ENCODE measurements at places on chromosomes 7 and 10.

DNA sequence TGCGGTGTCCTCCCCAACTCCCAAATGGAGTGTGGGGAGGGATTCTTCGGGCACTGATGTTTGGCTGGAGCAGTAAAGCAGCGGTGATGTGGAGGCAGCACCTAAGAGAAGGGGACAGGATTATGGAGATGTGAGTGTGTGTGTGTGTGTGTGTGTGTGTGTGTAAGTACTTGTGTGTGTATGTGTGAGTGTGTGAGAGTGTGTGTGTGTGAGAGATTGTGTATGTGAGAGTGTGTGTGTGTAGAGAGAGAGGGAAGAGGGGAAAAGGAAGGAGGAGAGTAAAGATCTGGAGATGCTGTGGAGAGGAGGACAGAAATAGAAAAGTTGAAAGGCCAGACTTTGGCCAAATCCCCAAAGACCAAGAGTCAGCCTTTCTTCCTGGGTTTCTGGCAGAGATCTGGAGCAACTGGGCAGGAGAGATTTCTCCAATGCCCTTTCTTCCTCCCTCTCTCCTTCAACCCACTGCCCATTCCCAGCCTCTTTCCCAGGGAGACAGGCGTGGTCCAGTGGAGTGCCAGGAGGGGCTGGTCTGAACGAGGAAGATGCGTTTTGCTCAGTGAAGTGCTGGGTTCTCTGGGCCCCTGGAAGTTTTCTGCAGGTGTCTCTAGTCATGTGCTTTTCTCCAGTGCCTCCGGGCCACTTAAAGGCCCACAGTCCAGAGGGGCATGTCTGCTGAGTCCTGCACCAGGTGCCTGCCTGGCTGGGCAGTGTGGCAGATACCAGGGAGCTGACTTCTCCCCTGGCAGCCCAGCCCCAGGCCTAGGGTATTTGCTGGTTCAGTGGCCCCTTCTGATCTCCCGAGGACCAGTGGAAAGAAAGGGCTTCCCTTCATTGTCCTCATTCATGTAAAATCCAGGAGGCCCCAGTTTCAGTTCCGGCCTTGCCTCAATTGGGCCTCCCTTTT is 60.5 kb downstream of the HK1 start:
- no peak for DNase-seq

DNA sequence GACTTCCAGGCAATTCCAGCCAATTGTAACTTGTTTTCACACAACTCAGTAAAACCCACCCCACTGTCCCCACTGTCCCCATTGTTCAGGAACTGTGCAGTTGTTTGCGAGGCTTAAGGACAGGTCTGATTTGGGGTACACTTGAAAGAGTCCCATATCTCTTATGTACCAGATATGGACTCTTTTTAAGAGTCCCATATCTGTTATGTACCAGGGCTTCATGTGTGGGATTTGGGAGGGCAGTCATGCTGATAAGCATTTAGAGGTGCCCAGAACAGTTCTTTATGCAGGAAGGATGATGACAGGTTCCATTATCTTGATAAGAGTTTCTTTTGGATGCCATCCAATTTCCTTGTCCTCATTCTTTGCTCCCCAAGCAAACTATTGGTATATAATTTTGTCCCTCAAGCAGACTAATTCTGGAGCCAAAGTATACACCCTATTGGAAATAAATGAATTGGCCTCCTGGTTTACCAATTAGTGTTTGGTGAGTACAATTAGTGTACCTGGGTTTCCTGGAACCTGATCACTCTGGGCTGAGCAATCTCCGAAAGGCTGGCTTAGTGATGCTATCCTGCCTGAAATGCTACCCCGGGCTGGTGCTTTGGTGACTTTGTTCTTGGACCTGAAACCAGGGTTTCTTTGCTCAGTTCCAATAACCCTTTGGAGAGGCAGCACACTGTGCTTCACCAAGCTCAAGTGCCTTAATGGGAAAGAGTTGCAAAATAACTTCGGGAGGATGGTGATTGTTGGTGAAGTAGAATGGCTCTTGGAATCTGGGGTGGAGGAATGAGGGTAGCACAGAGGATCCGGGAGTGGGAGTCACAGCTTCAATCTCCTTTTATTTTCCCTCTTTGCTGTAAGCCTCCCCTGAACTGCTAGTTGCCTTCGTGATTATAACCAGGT is 6.2 kb upstream of the DMBT1 start:
- no peak for DNase-seq

- DNase-seq, result no peak
Measured at GRCh38 chr10:13712837-13713581, 126.2 kb downstream of the PRPF18 start.

- no peak for DNase-seq
Measured at GRCh38 chr10:111999915-112000302, 183.7 kb downstream of the GPAM start.

GRCh38 chr7:108659261-108659660 is 89.6 kb downstream of the DNAJB9 start:
- no peak for DNase-seq

- DNase-seq, result no peak
Measured at GRCh38 chr7:100367251-100367620, 6.1 kb upstream of the PILRA start.

DNA sequence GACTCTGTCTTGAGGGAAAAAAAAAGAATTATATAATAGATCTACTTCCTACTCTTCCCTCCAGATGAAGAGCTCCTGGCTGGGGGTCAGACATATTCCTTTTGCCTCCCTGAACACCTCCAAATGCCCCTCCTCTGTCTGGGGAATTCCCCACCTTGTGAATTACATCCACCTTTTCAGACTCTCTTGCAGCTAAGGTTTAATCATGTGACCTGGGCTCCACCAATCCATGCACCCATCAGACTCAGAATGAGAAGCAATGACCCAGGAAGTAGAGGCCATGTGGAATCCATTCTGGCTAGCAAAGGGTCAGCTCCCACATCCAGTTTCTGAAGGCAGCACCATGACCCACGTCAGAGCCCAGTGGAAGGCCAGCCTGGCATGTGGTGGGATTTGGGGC is 93.6 kb upstream of the CUX1 start:
- DNase-seq, result no peak

DNA sequence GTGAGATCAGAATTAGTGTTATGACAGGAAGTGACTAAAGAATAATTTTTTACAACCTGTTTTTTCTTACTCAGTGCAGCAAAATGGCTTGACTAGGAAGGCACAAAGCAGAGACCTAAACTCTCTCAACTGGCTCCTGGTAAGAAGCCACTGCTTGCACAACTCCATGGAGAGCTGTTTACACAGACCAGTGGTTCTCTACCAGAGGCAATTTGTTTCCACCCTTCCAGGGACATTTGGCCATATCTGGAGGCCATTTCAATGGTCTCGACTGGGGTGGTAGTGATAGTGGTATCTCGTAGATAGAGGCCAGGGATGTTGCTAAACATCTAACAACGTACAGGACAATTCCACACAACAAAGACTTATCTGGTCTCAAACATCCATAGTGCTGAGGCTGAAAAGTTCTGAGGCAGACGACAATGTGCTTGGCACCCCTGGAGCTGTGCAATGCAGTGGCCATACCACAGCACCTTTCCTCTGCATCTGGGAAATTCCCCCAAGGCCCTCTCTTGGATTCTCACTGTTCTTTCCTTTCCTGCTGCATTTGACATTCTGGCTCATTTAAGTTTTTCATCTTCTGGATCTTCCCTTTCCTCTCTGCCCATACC is 105.4 kb upstream of the LAMB4 start:
- no peak for DNase-seq

DNA sequence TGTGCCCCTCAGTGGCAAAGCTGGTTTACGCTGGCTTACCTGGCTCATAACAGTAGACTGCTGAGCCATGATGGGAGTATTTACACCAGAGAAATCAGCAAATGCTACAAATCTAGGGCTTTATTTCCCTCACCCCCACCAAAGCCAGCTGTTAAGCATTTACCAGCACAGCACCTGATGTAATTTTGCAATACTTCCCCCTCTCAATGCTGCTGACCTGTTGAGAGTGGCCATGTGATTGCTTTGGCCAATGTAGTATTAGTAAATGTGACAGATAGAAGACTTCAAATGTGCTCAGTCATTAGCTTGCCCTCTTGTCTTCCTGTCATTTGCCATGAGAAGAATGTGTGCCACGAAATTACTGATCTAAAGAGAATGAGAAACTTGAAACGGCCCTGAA is 46.6 kb downstream of the HERPUD2 start:
- no peak for DNase-seq

- DNase-seq, result no peak
Measured at GRCh38 chr7:69599955-69600709, 1.9 kb downstream of the AUTS2 start.

DNA sequence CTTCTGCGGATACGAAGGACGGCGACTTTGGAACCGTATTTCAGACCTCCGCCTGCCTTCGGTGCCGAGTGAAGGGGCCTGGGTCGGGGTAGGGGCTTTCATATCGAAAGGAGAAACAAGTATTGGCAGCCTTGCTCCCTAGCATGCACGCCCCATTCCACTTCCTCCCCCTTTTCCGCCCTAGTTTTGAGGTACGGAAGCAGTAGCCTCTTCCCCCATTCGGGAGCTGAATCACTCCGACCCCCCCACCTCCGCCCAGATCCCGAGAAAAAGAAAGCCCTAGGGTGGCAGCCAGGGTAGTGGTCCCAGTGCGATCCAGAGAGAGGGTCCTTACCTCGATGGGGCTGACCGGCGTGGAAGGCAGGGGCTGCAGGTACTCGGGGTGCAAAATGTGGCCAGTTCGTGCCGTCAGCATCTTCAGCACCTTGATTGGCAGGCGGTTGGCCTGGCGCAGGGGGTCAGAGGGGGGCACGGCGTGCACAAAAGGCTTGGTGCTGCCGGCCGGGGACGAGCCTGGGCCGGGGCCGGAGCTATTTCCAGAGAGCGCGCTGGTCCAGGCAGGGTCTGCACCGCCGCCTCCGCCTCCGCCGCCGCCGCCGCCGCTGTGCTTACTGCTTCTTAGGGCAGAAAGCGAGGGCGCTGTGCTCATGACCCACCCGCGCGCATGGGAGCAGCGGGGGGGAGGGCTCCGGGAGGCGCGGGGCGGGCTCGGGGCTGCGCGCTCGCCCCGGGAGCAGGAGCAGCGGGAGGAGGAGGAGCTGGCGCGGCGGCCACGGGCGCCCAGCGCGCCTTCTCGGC is 594 bp downstream of the ZNF503 start:
- no peak for DNase-seq

GRCh38 chr10:33643042-33643441 is 308.6 kb upstream of the NRP1 start:
- no peak for DNase-seq

DNA sequence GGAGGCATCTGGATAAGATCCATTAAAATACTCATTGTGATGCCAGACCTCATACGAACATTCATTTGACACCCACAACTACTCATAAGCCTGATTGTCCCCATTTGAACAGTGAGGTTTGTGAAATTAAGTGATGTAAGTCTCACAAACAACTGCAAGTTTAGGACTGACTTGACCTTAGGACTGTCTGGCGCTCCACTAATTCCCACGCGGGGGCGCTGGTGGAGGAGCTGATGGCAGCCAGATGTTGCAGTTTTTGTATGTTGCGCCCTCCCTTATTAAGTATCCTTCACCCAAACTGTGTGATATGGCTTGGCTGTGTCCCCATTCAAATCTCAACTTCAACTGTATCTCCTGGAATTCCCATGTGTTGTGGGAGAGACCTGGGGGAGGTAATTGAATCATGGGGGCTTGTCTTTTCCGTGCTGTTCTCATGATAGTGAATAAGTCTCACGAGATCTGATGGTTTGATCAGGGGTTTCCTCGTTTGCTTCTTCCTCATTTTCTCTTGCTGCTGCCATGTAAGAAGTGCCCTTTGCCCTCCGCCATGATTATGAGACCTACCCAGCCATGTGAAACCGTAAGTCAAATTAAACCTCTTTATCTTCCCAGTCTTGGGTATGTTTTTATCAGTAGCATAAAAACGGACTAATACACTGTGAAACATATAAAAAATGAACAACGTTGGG is 20.3 kb upstream of the TIAL1 start:
- DNase-seq, result no peak

DNA sequence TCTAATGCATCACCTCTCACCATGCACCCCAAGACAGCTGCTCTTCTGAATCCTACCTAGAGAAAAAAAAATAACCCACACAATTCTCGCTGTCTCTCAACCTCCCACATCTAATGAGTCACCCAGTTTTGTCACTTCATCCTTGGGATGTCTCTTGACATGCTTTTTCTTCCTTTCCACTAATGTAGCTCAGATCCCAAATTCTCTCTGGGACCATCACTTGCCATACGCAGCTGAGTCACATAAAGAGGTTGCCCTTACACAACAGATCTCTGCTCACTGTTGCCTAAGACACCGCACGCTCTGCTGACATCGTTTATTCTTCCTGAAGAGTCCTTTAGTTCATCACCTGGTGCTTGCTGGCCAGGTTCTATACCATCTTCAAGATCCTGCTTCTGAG is 606.0 kb upstream of the GALNT17 start:
- no peak for DNase-seq

DNA sequence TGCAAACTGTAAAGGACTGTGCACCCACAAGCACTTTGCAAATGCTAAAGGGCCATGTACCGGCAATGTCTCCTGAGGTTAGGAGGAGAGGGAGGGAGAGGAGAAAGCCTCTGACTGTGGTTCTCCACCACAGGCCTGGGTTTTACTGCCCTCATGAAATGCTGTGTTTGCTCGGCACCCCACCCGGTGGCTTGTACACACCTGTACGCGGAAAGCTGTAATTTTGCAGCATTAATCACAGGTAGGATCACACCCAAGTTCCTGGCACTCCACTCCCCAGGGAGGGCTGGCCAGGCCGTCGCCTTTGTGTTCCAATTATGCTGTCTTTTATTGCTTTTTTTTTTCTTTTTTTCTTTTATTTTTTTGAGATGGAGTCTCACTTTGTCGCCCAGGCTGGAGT is 78.5 kb upstream of the MYL10 start:
- DNase-seq, result no peak

GRCh38 chr10:34922138-34922537 is 107.0 kb upstream of the PARD3 start:
- no peak for DNase-seq

DNA sequence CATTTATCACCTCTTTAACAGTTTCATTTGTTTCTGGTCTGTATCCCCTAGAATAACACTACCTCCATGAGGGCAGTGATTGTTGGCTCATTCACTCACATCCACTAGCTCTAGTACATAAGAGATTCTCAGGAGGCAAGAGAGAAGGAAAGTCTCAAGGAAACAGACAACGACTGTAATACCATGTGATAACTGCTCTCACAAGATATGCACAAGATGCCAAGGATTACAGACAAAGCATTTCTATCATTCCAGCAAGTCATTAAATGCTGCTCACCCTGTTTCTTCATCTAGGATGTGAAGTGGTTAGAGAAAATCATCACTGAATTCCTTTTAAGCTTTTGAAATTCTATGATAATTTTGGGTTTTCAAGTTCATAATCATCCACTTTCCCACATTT is 115.3 kb downstream of the HIBADH start:
- no peak for DNase-seq

GRCh38 chr10:68796605-68797004 is 30.7 kb upstream of the STOX1 start:
- no peak for DNase-seq

- DNase-seq, result no peak
Measured at GRCh38 chr10:98950106-98950505, 285.5 kb downstream of the HPSE2 start.

DNA sequence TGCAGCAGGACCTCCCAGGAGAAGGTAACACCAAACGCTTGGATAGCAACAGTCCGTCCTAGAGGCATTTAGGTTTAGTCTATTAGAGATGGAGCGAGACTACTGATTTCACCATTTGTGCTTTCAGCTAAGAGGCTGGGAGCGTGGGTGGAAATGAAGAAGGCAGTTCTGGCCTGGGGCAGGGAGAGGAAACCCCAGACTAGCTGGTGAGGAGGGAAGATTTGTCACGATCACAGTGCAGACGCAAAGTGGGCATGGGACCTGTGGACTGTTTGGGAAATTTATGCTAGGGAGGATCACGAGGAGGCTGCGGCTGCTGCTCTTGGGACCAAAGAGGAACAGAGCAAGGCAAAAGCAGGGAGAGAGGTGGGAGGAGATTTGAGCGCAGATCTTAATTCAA is 130.4 kb upstream of the AOAH start:
- no peak for DNase-seq
